Pancreas (tissue), 10 donors: ENCODE measurements at places on chromosomes 1 and 21. TPM values are rescaled to one million over a fixed set of nuclear protein-coding genes. Genes with fewer than 3 reads are reported as not detected.

The NBPF8 gene
- total RNA-seq, result 4.7 TPM

- H3K4me3 ChIP-seq, result no peak overlapping the region
- DNase-seq, result no peak
- no peak overlapping the region for H3K27ac ChIP-seq
- no peaks in the 10 kb centered on the region for H3K27me3 ChIP-seq
- no peaks in the 10 kb centered on the region for H3K4me1 ChIP-seq
Measured at GRCh38 chr1:101437800-101438199, 201.0 kb downstream of the S1PR1 start.

The HTR6 gene
- not detected for total RNA-seq

The S100A3 gene
- total RNA-seq, result not detected

- H3K4me3 ChIP-seq, result no peak overlapping the region
- DNase-seq, result no peak
- H3K36me3 ChIP-seq, result no peaks in the 10 kb centered on the region
- H3K4me1 ChIP-seq, result no peaks in the 10 kb centered on the region
- no peaks in the 10 kb centered on the region for H3K27me3 ChIP-seq
Measured at GRCh38 chr1:11501906-11502485, 23.0 kb downstream of the DISP3 start.

DNA sequence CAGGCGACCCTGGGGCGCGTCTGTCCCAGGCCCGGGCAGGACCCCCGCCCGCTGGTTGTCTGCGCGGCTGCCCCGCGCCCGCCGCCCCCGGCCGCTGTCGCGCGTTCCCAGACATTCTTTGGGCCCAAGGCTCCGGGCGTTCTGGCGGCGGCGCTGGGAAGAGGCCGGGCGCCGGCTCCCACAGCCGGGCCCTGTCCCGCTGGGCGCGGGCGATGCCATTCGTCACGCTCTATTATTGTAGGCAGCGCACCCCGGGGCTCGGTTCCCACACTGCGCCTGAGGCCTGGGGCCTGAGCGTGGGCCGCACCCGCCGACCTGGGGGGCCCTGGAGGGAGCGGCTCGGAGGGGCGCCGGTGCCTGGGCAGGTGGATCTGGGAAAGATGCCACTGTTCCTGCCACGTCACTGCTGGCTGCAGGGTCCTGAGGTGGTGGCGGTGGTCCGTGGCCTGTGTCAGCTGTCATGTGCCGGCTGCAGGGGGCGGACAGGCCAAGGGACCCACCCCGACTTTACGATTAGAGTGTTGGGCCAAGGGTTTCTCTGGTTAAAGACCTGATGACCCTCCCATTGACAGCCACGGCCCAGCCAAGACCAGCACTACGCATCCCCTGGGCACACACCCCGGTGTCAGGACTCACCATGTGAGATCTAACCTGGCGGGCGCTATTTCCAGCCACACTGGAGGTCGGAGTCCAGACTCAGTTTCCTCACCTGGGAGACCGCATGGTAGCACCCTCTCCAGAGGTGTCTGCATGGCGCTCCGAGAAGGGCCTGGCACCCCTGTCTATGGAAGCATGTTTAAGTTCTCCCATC is 55.1 kb upstream of the ADARB1 start:
- no peaks in the 10 kb centered on the region for H3K4me1 ChIP-seq
- H3K4me3 ChIP-seq, result no peak overlapping the region
- no peaks in the 10 kb centered on the region for H3K27me3 ChIP-seq

GRCh38 chr21:32048353-32048752 is 175.5 kb downstream of the HUNK start:
- H3K27me3 ChIP-seq, result no peaks in the 10 kb centered on the region
- no peak for DNase-seq
- no peaks in the 10 kb centered on the region for H3K4me1 ChIP-seq
- H3K4me3 ChIP-seq, result no peak overlapping the region
- no peaks in the 10 kb centered on the region for H3K36me3 ChIP-seq
- no peak overlapping the region for H3K27ac ChIP-seq

The SLC44A3 gene
- 18.6 TPM for total RNA-seq

DNA sequence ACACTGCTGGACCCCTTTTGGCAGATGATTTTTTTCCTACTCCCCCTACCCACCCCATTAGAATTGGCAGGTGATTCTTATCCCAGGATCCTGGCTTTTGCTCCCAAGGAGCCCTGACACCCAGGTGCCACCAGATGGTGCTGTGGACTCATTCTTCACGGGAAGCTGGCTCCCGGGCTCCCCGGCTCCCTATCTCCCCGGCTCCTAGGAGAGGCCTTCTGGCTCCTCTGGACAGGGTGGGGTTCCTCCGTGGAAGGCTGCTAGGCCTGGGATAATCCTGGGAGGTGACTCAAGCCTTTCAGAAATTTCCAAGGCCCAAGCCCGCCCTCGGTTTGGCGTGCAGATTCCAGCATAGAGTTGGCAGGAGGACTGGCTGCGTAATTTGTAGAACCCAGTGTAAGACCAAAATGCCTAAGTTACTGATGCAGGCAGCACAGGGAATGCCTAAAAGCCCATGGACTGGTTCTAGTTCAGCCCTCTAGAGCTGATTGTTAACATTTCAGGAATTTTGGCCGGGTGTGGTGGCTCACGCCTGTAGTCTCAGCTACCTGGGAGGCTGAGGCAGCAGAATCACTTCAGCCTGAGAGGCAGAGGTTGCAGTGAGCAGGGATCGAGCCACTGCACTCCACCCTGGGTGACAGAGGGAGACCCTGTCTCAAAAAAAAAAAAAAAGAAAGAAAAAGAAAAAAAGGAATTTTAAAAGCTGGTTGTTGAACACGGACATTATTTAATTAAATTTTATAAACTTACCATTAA is 6.8 kb upstream of the BSDC1 start:
- H3K27ac ChIP-seq, result no peak overlapping the region
- no peaks in the 10 kb centered on the region for H3K36me3 ChIP-seq
- DNase-seq, result peak; percentile 70
- H3K4me1 ChIP-seq, result no peaks in the 10 kb centered on the region
- H3K27me3 ChIP-seq, result no peaks in the 10 kb centered on the region

The TTC39A gene
- total RNA-seq, result 23.1 TPM

DNA sequence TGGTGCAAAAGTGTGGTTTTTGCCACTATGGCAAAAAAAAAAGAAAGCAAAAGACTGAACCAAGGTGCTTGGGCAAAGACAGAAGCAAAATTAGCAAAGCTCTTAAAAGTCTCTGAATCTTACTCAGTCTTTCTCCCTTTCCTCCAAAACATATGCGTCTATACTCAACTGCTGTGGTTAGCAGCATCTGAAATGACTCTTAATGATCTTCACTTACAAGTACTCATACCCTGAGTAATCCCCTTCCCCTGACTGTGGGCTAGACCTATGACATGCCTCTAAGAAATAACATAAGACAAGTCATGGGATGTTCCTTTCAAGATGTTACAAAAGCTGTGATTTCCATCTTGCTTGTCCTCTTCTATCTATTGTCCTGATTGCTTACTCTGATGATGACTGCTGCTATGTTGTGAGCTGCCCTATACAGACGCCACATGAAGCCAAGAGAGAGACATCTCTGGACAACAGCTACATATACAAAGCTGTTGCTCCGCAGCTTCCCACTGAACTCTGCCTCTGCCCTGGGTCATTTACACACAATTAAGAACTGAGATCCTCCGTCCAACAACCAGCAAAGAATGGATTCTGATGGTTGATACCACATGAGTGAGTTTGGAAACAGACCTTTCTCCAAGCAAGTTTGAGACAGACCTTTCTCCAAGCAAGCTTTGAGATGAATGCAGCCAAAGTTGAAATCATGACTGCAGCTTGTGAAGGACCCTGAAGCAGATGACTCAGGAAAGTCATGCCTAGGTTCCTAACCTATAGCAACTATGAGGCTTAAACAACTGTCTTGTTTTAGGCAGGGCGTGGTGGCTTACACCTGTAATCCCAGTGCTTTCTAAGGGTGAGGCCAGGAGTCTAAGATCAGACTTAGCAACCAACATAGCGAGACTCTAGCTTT is 55.2 kb downstream of the PUM1 start:
- no peak for DNase-seq
- no peaks in the 10 kb centered on the region for H3K27me3 ChIP-seq
- H3K4me3 ChIP-seq, result no peak overlapping the region

GRCh38 chr1:43279161-43279560 is 6.2 kb downstream of the C1orf210 start:
- DNase-seq, result no peak
- H3K36me3 ChIP-seq, result no peaks in the 10 kb centered on the region
- H3K4me3 ChIP-seq, result no peak overlapping the region
- no peak overlapping the region for H3K27ac ChIP-seq
- H3K4me1 ChIP-seq, result peaks cover 8% of the 10 kb centered on the region

- H3K27me3 ChIP-seq, result no peaks in the 10 kb centered on the region
- H3K27ac ChIP-seq, result no peak overlapping the region
- H3K36me3 ChIP-seq, result no peaks in the 10 kb centered on the region
- no peak overlapping the region for H3K4me3 ChIP-seq
Measured at GRCh38 chr1:204793259-204793914, 77.3 kb upstream of the NFASC start.

The DMBX1 gene
- total RNA-seq, result not detected

DNA sequence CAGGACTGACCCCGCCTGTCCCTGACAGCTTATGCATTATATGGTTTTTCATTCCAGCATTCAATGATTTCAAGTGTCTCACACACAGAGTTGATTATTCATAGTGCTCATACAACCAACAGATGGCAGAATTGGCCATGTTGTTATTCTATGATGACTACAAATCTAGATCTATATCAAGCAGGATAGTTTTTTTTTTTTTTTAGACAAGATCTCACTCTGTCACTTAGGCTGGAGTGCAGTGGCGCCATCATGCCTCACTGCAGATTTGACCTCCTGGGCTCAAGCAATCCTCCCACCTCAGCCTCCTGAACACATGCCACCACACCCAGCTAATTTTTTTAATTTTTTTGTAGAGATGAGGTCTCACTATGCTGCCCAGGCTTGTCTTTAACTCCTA is 40.1 kb upstream of the LRRC8D start:
- no peak for DNase-seq
- no peak overlapping the region for H3K27ac ChIP-seq
- H3K4me1 ChIP-seq, result no peaks in the 10 kb centered on the region
- no peaks in the 10 kb centered on the region for H3K36me3 ChIP-seq

GRCh38 chr1:57882072-57882471 is 458.2 kb upstream of the DAB1 start:
- H3K36me3 ChIP-seq, result no peaks in the 10 kb centered on the region
- DNase-seq, result no peak
- no peaks in the 10 kb centered on the region for H3K4me1 ChIP-seq
- H3K27me3 ChIP-seq, result no peaks in the 10 kb centered on the region
- no peak overlapping the region for H3K27ac ChIP-seq
